ENCODE measurements at places on chromosomes 6 and 20.

GRCh38 chr6:155883741-155884140, 428.1 kb upstream of the NOX3 start:
- DNase-seq, result no peak

DNA sequence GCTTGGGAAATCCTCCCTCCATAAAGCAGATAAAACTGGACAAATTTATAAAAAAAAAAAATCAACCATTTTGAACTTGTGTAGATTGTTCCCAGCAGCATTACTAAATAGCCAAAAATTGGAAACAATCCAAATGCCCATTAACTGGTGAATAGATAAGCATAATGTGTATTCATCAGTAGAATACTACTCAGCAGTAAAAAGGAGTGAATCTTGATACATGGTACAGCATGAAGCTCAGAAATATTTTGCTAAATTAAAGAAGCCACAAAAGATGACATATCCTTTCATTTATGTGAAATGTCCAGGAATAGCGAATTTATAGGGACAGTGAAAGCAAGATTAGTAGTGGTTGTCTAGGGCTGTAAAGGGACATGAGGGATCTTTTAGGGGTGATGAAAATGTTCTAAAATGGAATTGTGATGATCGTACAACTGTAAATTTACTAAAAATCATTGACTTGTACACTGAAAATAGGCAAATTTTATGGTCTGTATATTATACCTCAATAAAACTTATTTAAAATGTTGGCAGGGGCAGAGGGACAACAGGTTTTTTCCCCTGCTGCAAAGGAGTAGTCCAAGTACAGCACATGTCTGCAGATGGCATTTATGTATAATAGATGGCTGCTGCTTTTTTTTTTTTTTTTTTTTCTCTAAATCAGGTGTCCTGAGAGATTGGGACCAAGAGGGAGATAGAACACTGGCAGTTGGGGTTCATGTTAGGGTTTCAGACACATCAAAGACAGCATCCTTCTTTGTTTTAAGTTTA, 59.5 kb downstream of the CBFA2T2 start:
- DNase-seq, result no peak

- DNase-seq, result no peak
Measured at GRCh38 chr6:158831571-158831970, 12.4 kb upstream of the EZR start.

DNA sequence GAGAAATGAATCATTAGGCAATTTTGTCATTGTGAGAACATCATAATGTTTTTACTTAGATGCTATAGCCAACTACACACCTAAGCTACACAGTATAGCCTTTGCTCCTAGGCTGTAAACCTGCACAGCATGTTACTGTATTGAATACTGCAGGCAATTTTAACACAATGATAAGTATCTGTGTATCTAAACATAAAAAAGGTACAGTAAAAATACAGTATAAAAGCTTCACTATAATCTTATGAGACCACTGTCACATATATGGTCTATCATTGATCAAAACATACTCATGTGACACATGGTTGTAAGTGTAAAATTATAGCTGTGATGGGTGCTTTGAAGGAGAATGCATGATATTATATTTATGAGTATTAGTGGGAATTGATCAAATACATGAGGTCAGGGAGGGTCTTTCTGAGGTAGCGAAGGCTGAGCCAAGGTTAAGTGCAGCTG, 29.2 kb upstream of the CCN2 start:
- no peak for DNase-seq

DNA sequence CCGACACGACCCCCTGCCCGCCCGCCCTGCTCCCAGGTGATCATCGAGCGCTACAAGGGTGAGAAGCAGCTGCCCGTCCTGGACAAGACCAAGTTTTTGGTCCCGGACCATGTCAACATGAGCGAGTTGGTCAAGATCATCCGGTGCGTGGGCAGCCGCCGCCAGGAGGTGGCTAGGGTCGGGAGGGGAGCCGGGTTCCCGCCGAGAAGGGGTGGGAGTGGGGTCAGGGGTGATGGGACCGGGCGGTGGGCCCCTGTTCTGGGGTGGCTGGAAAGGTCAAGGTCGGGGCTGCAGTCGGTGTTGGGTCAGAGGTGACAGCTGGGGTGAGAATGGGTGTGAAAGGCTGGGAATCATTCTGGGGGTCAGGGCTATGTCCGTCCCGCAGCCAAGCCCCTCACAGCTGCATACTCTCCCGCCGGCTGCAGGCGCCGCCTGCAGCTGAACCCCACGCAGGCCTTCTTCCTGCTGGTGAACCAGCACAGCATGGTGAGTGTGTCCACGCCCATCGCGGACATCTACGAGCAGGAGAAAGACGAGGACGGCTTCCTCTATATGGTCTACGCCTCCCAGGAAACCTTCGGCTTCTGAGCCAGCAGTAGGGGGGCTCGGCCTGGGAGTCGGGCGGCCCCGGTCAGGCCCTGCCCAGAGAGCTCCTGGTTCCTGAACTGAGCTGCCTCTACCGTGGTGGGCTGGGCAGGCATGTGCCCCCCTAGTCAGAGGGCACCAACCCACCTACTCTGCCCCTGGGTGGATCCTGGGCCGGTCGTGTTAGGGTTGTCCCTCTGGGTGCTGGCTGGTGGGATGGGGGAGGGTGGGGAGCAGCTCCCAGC, 1.0 kb downstream of the MAP1LC3A start:
- no peak for DNase-seq

DNA sequence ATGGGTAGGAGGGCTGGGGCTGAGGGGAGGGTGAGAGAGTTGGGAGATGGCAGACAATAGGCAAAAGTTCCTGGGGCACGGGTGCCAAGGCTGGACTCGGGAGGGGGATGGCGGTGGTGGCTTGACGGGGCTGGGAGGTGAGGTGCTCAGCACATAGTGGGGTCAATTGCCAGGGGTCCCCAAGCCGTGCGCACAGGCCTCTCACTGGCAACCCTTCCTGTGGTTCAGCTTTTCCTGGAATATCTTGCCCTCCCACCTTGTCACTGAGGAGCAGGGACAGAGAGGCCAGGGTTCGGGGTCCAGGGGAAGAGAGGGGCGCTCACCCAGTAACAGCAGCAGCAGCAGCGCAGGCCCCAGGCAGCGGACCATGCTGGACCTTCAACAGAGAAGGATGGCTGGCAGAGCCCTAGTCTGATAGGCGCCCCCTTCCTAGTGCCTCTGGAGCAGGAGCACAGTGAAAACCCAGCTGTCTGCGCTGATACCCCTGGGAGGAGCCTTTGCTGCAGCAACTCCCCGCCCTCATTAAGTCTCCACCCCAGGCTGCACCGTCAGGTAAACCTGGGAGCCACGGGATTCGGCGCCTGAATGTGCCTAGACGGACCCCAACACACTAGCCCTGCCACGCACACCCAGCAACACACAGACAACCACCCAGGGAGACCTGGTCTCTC, at the start of gene GFRA4:
Gene GFRA4, minus strand, starts transcription at position 369 of the 671 bp plus-strand sequence. Its CDS starts 0 bp downstream, at position 369.
- DNase-seq, result peak; percentile 61

DNA sequence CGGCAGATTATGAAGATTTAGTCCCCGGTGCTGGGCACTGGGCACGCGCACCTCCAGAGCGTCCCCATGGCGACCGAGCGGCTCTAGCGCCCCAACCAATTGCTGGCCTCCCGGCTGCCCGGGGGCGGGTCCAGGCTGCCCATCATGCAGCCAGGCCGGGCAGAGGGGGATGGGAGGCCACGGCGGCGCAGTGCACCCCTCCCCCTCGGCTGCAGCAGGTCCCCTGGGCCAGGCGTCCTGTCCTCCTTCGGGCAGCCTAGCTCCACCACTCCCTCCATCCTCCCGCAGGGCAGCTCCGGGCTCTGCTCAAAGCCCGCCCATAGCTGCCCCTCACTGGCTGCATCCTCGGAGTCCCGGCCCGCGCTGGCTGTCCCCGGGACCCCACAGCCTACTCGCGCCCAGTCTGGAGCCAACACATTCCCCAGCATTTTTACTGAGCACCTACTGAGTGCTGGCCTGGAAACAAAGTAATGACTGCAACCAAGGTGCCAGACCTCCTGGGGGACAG, 99.4 kb downstream of the ASXL1 start:
- no peak for DNase-seq

Measured in cardiac septum (tissue), 1 donor.